Activated CD4-positive, alpha-beta T cell treated with anti-CD3 and anti-CD28 coated beads, Interleukin-2, amount 50 U/mL, for 24 hours (primary cell): ENCODE measurements at places on chromosomes 6 and 20.

- DNase-seq = no peak
Measured at GRCh38 chr20:8145246-8146168, 13.4 kb downstream of the PLCB1 start.

GRCh38 chr20:3847429-3847940 lies 851 bp downstream of the MAVS start:
- no peak for DNase-seq

GRCh38 chr6:134472046-134472445 lies 154.1 kb upstream of the SGK1 start:
- no peak for DNase-seq

DNA sequence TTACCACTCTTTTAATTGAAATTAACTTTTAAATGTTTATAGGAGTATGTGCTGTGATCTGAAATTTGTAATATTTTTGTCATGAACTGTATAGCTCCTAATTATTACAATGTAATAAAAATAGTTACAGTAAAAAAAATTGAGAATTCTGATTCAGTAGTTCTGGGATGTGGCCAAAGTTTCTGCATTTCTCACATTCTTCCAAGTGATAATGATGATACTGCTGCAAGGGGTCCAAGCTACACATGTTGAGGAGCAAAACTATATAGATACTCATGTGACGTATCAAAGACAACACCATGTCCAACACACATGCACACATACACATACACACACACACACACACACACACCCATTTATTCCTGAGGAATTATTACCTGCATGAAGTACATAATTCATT lies 71.0 kb upstream of the FAM83B start:
- no peak for DNase-seq

DNA sequence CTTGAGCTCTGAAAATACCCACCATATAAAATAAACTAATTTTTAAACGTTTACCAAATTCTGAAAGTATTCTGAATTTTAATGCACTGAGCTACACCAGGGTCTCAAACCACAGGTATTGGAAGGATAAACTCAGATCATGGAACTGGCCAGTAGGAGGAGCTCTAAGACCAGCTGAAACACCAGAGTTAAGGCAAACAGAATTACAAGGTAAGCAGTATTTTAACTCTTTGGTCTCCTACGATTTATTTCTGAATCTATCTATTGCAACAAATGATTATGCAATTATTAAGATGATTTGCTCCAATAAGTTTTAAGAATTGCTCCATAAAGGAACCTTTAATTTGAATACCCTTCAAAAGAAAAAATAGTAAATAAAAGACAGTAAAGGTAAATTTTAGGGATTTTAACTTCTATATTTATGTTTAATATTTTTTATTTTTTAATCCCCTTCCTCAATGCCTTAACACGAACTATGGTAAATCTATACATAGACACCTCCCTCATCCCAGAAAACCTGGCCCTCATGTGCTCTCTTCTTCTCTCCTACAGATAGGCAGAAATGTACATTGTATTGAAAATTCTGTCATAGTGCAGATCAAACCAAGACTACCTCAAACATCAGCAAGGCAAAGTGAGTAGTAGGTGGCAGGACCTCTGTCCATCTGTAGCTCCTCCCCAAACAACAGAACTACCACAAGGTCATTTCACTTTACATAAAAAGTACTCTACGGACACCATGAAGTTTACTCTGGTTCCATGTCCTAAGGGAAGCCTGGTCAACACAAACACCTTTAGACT lies 58.4 kb downstream of the SMLR1 start:
- DNase-seq = peak; percentile 77

DNA sequence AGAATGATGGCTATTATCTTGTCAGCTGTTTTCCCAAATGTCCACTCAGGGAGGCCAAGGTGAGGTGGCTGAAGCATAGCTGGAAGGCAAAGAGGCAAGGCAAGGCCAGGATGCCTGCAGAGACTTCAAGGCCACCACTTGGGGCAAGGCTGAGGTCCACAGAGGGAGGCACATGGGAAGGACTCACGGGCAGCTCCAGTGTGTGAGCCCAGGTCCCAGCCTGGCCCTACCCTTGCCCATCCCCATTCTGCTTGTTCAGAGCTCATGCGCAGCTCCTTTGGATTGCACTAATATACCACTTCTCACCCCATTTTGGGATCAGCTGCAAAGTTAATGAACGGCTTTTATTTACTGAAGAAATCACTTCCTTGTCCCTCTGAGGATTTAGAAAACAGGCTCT lies 111.1 kb upstream of the KCNK16 start:
- no peak for DNase-seq

DNA sequence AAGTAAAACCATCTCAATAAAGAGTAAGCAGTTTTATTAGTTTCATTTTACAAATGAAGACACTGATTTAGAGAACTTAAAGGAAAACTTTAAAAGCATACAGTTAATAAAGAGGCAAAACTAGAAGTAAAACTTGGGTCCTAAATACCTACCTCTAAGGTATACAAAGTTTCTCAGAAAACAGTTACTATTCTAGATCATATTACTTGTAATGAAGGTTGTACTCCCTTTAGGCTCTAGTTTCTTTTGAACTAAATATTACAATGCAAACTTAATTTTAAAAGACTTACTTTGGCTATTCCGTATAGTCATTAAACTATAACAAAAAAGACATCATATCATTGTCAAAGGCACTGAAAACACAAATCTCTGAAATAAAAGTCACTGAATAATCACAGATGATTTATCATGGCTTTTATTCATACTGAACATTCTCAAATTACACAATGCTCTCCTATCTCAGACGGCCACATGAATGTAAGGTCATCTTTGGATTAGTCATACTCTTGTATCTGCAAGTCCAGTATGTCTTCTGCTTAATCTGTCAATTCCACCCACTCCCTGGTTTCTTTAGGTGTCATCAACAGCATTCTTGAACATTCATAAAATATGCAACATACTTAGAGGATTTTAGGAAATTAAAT lies 361.6 kb upstream of the RUNX2 start:
- no peak for DNase-seq

DNA sequence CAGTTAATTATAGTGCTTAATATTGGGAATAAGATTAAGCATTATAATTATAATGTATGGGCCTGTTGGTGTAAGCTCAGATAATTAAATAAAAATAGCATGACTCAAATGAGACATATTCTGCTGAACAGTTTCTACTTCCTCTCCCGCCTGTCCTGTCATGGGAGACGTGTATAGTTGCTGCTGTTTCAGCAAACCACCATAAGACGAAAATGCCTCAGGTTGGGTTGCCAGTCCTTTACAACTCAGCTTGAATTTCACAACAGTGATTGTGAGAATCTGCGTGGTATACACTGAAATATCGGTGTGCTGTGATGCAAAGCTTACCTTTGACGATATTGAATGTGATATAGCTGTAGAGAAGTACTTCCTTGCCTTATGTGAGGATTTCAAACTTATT lies 99.5 kb downstream of the POPDC3 start:
- DNase-seq = no peak

DNA sequence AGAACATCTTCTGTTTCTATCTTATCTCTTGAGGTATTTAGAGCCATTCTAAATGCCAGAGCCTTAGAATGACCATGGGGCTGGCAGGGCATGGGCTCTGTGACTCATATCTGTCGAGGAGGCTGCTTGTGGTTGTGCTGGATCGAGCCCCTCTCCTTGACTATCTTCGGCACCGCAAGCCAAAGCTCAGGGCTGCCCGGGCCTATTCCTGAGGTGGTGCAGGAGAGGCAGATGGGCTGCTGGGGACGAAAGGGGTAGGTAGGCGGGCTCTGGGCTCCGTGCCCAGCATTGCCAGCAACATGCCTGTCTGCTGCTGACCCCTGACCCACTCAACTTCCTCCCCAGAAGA lies 89.9 kb downstream of the NOL4L start:
- no peak for DNase-seq

DNA sequence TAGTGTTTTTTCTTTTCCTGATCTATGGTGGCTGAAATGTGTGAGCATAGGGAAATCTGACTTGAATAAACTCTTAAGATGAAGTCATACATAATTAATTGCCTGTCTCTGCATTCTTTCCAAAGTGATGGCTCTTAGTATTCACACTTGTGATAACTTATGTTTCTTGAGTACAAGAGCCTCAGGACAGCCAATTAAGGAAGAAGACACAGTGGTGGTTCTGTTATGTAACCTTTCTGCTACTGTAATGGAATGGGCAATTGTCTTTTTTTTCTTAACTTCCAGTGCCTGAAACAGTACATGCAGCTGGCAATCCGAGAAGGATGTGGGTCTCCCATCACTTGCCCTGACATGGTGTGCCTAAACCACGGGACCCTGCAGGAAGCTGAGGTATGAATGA lies 40.1 kb downstream of the RNF144B start:
- no peak for DNase-seq

DNA sequence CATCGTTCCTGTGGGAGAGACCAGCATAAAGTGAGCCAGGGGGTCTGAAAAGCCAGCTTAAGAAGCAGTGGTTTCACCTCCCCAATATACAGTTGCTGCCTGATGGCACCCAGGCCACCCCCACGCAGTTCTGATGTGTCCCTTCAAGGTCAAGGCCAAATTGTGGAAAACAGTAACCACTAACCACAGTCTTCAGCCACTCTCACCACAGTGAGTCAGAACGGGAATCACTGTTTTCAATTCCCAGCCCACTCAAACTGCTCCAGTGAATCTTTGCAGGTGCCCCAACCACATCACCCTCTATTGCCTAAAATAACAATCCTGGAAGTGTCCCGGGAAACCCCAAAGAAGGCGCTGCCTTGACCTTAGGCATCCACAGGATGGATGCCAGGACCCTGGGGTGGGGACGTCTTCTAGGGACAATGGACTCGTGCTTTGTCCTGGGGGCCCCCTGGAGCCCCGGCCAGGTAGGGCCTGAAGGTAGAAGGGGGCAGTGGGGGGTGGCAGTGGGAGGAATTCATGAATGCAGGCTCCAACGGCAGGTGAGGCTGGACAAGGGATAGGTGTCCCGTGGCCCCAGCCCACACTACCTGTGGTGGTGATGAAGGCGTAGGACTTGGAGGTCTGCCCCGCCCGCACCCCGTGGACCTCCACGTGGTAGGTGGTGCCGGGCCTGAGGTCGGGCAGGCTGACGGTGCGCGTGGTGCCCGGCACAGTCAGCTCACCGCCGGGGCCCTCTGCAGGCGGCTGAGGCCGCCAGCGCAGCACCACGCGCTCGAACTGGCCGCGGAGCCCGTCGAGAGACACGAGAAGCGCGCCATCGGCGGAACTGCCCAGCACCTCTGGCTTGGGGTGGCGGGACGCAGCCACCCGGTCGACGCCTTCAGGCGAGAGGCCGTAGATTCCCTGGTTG lies 22.2 kb downstream of the TNXB start:
- no peak for DNase-seq

DNA sequence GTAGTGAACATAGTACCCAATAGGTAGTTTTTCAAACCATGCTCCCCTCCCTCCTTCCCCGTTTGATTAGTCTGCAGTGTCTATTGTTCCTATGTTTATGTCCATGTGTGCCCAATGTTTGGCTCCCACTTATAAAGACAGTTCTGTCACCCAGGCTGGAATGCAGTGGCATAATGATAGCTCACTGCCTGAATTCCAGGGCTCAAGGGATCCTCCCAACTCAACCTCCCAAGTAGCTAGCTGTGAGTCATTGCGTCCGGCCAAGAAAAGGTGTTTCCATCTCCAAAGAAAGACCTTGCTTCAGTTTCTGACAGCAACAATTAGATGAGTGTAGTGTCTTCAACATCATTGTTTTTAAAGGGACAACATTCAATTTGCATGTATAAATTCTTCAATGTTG lies 131.1 kb upstream of the CEP162 start:
- no peak for DNase-seq

DNA sequence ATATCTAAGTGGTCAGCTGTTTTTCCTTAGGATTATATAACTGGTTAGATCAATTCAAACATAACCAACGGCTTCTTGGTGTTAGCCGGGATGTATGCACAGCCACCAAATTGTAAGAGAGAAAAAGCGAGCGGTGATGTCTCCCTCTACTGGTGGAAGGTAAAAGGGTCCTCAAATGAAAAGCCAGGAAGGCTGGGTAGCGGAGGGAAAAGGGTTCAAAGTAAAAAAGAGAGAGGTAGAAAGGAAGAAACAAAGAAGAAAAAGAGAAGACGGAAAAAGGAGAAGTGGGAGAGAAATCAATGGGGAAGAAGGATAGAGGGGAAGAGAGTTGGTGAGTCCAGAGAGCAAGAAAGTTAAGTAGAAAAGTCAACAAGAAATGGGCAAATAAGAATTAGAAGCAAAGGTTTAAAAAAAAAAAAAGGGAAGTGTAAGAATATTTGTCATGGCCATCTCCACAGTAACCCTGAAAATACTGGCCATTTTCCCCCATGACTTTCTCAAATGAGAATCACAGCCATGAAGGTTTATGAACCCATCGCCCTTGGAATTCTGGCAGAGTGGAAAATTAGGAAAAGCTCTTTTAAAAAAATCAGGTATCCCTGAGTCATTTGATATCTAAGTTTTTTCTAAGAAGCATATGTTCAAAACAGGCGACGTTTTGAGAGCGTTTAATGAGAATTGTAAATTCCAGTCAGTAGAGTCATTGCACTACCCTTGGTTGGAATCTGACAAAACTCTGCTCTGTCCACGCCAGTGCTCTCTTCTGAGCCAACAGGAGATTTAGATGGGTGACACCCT lies 155.6 kb upstream of the SNX9 start:
- peak; percentile 58 for DNase-seq

DNA sequence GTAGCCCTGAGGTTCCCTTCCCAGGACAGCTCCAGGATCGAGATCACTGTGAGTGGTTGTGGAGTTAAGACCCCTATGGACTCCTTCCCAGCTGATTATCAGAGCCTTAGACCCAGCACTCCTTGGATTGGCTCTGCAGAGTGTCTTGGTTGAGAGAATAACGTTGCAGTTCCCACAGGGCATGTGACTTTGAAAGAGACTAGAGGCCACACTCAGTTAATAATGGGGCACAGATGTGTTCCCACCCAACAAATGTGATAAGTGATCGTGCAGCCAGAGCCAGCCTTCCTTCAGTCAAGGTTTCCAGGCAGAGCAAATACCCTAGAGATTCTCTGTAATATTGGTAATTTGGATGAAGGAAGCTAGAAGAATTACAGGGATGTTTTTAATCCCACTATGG lies 5.2 kb upstream of the BTN2A2 start:
- DNase-seq = no peak

GRCh38 chr6:23441808-23442461 lies 684.1 kb upstream of the NRSN1 start:
- DNase-seq = no peak
